Uterus (tissue), 4 donors: ENCODE measurements at places on chromosomes 7 and 10. TPM values are rescaled to one million over a fixed set of nuclear protein-coding genes. Genes with fewer than 3 reads are reported as not detected.

The NODAL gene
- not detected for total RNA-seq

The SPDYE2 gene
- not detected for total RNA-seq

DNA sequence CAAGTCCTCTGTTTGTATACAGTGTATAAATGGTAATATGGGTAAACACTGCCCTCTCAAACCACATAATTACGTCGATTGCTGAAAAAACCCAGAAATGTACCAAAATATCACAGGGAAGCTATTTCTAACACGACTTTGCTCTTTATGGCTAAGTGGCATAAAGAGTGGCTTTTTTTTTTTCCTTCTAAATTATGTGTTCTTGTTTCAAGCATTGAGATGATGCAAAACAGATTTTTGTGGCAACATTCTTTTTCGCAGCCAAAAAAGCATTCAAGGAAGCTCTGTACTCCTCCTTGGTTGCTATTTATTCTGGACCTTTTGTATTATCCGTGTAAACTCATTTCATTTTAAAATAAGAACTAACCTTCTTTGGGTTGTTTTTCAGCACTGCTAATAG is 138.9 kb downstream of the VTI1A start:
- H3K27ac ChIP-seq: no peak overlapping the region
- no peaks in the 10 kb centered on the region for H3K36me3 ChIP-seq
- DNase-seq: no peak
- H3K27me3 ChIP-seq: no peaks in the 10 kb centered on the region
- H3K4me1 ChIP-seq: no peaks in the 10 kb centered on the region

DNA sequence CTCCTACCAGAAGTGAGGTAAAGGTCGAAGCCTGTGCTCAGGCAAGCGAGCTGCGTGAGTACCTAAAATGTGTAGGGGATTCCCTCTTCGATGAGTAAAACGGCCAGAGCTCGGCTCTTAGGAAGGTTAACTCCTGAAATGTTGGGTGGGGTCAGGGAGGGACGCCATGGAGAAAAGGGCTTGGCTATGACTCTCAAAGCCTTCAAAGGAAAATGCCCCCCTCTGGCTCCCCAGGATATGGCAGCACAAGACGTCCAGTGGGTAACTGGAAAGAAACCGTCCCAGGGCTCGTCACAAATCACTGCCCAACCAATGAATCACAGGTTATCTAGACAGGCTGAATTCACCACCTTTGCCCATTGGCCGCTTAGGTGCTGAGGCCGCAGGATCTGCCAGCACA is 58.0 kb downstream of the CALML3 start:
- DNase-seq: no peak
- no peak overlapping the region for H3K27ac ChIP-seq
- H3K4me3 ChIP-seq: no peak overlapping the region
- H3K4me1 ChIP-seq: no peaks in the 10 kb centered on the region
- no peaks in the 10 kb centered on the region for H3K36me3 ChIP-seq

- no peak overlapping the region for H3K4me3 ChIP-seq
- H3K4me1 ChIP-seq: no peaks in the 10 kb centered on the region
- DNase-seq: no peak
- H3K36me3 ChIP-seq: no peaks in the 10 kb centered on the region
- H3K27ac ChIP-seq: no peak overlapping the region
- H3K27me3 ChIP-seq: no peaks in the 10 kb centered on the region
Measured at GRCh38 chr7:129723679-129724078, 112.2 kb downstream of the NRF1 start.

- no peaks in the 10 kb centered on the region for H3K4me1 ChIP-seq
- no peak overlapping the region for H3K27ac ChIP-seq
- H3K36me3 ChIP-seq: no peaks in the 10 kb centered on the region
Measured at GRCh38 chr7:34596887-34597286, 61.1 kb upstream of the NPSR1 start.

GRCh38 chr10:119680050-119680449 is 28.9 kb downstream of the BAG3 start:
- no peaks in the 10 kb centered on the region for H3K36me3 ChIP-seq
- no peaks in the 10 kb centered on the region for H3K27me3 ChIP-seq
- no peaks in the 10 kb centered on the region for H3K4me1 ChIP-seq
- no peak for DNase-seq

- H3K4me1 ChIP-seq: no peaks in the 10 kb centered on the region
- DNase-seq: no peak
- no peaks in the 10 kb centered on the region for H3K36me3 ChIP-seq
- H3K4me3 ChIP-seq: no peak overlapping the region
- H3K27me3 ChIP-seq: no peaks in the 10 kb centered on the region
- no peak overlapping the region for H3K27ac ChIP-seq
Measured at GRCh38 chr10:27529010-27529783, 25.1 kb downstream of the RAB18 start.

DNA sequence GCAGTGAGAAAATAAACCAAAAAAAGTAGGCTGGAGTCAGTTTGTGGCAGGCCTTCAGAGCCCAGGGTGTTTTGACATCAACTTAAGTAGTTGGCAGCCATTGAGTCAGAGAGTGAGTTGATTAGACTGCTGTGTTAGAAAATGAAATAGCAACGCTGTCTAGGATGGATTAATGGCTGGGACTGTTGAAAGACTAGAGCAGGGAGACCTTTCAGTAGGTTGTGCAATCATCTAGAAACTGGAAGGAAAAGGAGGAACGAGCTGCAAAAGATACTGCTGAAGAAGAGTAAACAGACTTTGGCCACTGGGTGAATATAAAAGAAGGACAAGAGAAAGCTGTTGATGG is 28.6 kb upstream of the TRIL start:
- H3K36me3 ChIP-seq: no peaks in the 10 kb centered on the region
- H3K27ac ChIP-seq: peak overlapping the region; percentile 79
- DNase-seq: peak; percentile 64
- H3K27me3 ChIP-seq: no peaks in the 10 kb centered on the region
- peaks cover 5% of the 10 kb centered on the region for H3K4me1 ChIP-seq

DNA sequence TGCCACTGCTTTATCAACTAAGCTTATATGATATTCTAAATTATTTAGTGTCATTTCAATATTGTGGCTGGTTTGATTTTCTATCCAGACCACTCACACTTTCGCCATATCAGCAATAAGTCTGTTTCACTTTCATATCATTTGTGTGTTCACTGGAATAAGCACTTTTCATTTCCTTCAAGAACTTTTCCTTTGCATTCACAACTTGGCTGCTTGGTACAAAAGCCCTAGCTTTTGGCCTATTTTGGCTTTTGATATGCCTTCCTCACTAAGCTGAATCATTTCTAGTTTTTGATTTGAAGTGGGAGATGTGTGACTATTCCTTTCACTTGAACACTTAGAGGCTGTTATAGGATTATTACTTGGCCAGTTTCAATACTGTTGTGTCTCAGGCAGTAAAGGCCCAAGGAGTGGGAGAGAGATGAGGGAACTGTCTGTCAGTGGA is 120.9 kb upstream of the NAMPT start:
- H3K4me3 ChIP-seq: no peak overlapping the region
- H3K4me1 ChIP-seq: no peaks in the 10 kb centered on the region
- H3K27ac ChIP-seq: no peak overlapping the region
- DNase-seq: no peak
